Substantia nigra (tissue), 51 donors: ENCODE measurements at places on chromosomes 2 and 18.

DNA sequence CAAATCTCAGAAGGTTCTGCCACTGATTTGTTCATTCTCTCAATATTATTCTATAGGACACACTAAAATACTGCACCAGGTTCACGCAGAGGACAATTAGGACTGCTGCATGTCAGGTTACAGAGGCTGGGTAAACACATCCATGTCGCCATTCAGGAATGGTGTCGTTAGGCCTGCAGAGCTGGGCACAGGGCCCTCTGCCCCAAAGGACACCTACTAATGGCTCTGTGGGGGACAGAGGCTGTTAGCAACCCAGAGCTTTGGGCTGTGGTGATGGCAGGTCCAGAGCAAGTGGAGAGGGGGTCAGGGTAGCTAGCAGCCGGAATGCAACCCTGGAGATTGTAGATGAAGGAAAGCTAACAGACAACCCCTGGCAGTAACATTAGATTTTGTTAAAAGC, 115.9 kb downstream of the TTC32 start:
- DNase-seq = no peak

- no peak for DNase-seq
These were observed 43.7 kb upstream of the SEMA4C start for GRCh38 chr2:96913398-96914202.

- DNase-seq = no peak
These were observed 741.1 kb upstream of the SALL3 start for GRCh38 chr18:78238404-78239089.

GRCh38 chr2:219506802-219507526, 7.3 kb upstream of the ASIC4 start:
- DNase-seq = no peak

DNA sequence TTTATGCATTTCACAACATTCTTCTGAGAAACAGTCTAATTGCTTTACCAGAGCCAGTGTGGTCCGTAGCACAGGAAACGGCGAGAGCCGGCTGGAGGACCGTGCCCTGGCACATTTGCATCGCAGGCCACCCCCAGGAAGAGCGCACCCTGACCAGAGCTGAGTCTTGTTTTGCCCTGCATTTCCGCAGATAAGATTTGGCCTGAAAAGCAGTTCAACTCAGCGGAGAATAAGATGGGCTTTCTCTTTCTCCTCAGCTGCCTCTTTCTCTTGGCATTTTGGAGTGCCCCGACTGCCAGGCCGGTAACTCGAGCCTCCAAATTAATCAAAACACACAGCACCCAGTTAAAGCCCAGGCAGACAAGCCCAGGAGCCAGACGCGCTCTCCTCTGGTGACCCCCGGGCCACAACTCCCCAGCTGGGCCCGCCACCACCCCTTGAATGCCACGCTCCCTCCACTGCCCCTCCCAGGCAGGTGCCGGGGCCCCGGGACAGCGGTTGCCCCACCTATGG, 464 bp downstream of the COL4A4 start:
- DNase-seq = no peak

DNA sequence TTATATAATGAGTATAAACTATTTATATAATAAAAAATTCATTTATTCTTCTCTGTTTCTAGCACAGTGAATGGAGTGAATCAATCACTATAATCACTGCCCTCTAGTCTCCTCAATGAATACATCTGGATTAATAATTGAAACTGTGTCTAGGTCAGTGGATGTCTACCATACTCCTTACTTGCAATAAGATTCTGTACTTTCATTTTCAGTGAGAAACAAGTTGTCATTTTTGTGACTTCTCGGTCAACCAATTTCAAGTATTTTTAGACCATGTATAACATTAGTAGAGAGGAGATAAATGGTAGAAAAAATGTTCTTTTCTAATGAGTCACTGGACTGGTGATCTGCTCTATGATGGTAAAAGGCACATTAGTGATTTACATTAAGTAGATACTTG, 799.6 kb upstream of the CHAC2 start:
- DNase-seq = no peak

DNA sequence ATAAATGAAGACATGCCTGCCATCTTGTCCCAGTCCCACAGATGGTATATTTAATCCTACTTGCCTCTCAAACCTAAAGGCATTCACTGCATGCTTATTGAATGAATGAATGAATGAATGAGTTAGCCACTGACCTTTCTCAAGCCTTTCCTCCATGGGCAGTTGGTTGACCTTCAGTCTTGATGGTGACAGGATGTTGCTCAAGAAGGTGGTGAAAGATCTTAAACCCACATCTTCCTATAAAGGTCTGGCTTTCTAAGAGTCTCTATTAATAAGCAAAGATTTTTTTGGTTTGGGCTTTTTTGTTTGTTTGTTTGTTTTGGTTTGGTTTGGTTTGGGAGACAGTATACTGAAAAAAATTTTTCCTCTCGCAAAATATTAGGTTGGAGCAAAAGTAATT, 41.7 kb downstream of the KIAA2012 start:
- no peak for DNase-seq

GRCh38 chr2:19219060-19219459, 139.4 kb downstream of the OSR1 start:
- DNase-seq = no peak

GRCh38 chr2:31525876-31526275, 54.9 kb downstream of the SRD5A2 start:
- DNase-seq = no peak

DNA sequence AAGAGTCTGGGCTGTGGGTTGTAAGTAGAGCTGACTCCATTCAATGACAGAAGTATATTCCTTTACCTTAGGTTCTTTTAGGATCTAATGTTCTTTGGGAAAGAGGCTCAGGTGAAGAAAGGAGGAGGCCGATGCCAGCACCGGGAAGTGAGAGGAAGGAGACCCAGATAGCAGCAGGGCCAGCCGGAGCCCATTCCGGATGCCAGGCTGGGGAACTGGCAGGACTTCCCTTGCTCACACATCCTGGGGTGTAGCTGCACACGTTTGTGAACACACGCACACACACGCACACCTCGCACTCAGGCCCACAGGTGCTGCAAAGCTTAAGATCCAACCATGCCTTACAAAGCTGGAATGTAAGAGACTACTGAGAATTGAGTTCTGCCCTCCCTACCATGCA, 95.8 kb upstream of the SMAD2 start:
- no peak for DNase-seq

GRCh38 chr2:43676322-43677050, at the start of gene C1GALT1C1L:
C1GALT1C1L (minus strand) TSS chr2:43676429; CDS start chr2:43676322, 107 bp downstream.
- peak; percentile 11 for DNase-seq

DNA sequence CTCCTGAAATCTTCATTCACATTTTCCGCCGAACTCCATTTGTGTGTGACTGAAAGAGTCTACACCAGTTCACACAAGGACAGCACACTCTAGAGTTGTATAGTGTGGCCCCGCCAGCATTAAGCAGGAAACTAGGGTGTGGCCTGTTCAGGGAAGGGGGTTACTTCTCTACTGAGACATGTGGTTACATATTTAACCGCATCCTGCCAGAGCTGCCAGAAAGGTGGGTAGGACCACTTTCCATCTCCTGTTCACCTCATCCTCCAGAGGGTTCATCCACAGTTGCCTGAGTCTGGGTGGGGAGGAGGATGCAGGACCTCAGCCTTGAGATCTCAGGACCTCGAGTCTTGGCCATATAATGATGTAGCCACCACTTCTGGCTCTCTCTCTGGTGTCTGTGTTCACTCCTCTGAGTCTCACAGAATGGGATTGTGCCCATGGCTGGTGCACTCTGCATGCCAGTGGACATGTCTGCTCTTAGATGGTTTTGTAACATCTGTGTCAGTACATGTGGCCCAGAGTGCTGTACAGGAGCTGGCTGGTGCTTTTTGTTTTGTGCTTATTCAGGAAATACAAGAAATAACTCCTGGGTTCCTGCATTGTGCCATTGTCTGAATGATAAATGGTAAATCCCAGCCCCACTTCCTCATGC, 7.7 kb upstream of the SP140L start:
- no peak for DNase-seq

DNA sequence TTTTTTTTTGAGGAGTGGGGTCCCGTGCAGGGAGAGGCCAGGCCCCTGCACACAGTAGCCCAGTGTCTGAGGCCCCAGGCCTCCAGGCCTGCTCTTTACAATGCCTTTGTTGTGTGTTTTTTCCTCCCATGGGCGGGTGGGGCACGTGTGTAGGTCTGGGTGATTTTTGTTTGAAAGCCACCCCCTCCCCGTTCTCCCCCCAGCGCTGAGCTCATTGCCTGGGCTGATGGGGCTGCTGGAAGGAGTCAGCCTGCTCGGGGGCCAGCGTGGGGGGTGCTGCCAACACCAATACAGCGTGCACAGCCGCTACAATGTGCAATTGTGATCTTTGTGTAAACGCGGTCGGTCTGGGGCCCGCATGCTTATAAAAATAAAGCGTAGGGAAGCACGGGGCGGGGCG, 142.7 kb downstream of the DYSF start:
- DNase-seq = peak; percentile 89

GRCh38 chr2:68469935-68470334, 2.5 kb downstream of the APLF start:
- no peak for DNase-seq

DNA sequence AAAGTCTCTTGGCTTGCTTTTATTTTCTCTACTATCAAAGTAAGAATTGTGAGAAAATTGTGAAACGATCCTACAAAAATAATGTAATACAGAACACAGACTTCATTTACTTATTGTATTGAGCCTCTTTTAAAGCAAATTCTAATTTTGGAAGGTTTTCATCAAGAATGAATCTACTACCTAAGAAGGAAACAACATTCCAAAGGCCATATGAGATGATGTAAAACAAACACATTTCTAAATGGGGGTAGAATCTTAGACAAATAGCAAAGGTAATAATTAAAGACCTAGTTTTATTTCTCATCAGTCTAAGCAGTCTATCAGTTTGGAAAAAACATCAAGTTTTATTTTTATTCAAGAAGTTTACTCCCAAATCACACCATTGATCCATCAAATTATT, 20.6 kb downstream of the FN1 start:
- DNase-seq = no peak

DNA sequence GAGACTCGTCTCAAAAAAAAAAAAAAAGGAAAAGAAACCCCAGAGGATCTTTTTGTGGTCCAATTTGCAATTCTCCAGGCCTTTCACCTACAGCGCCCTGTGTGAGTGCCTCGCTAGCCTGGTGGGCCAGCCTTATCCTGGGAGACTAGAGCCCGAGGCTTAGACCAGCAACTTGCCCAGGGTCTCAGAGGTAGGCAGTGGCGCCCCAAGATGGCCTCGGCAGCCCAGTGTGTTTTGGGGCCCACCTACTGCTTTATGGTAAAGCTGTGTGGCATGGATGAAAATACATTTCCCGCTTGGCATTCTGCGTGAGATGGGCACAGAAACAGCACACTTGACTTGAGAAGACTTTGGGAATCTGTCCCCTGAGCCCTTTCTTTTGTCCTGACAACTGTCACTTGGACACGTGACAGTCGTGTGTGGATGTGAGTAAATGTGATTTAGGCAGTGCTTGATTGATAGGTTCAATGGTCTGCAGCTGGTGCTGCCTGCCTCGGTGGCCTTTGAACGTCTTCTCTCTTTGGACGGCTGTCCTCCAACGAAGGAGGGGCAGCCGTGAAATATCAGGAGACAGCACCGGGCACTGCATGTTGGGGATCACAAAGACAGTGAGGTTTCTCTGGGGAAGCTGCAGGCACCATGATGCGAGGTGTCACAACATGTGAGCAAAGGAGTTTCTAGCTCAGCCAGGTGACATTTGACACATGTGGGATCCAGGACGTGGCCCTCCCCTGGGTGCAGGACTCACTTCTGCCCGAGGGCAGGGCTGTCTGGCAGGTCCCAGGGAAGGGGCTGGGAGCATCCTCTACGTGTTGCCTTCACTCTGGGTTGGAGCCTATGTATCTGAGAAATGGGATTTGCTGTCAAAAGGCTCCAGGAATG, 209.5 kb upstream of the TWIST2 start:
- no peak for DNase-seq

GRCh38 chr18:69963196-69963595, 15.5 kb upstream of the CD226 start:
- DNase-seq = no peak

DNA sequence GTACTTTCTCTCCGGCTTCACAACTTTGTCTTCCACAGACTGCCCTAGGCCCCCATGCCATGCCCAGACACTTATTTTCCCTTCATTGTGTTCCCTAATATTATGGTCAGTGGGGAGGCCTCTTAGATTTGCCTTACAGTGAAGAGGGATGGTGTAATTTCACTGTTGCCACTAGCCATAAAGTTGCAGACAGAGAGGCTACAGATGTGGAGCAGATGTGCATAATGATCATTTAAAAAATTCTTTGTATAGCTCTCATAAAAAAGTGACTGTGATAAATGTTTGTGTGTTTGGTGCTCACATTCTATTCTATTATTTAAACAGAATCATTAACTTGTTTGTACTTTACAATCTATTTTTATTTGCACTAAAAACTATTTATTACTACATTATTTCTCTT, 67.5 kb upstream of the FN1 start:
- no peak for DNase-seq

DNA sequence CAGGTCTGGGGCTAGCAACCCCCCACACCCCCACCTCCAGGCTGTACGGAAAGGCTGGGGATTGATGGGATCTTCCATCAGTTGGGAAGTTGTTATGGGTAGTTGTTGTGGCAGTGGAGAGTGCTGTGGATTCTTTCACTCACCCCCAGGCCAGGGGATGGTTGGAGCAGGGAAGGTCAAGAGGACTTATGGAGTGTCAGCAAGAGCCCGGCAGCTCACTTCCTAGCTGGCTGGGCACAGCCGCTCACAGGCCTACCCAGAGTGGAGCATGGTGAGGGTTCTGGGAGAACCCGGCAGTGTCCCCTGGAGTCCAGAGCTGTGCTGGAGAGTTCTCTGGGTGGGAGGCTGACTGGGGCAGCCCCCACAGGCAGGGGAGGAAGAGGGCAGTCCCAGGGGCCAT, 122.2 kb downstream of the MSH2 start:
- DNase-seq = no peak

GRCh38 chr2:64697297-64698176, 43.8 kb upstream of the SERTAD2 start:
- DNase-seq = no peak

DNA sequence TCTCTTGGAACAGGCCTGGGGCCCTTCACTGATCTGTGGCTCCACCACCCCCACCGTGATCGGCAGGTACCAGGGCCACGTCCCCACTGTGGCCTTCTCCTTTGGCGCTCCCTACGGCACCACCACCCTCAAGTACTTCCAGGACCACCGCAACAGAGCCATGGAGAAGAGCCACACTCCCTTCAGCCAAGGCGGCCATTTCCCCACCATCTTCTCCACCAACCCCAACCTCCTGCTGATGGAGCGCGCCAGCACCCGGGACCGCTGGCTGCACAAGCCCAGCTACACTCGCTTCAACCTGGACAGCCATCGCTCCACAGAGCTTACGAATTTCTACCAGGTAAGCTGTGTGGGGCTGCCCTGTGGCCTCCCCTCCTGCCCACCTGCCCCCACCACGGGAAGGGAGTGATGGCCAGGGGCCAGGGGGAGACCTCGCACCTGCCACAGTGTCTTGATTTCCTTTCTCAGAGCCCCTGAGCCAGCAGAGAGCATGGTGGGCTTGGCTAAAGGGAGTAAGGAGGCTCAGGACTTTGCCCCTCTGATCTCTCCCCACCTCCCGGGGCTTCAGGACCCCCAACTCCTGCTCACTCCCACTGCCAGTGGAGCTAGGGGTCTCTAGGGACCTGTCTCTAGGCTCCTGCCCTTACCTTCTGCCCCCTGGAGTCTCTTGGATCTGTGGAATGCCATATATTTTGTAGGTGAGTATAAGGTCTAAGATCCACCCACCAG, 65.2 kb downstream of the CIB4 start:
- no peak for DNase-seq
